ENCODE measurements at places on chromosomes 6 and 20. TPM values are rescaled to one million over a fixed set of nuclear protein-coding genes. Genes with fewer than 3 reads are reported as not detected.

TCP11 gene
- 0.16 TPM for polyA plus RNA-seq

HLA-DMB gene
- polyA plus RNA-seq: 0.28 TPM

VNN1 gene
- not detected for polyA plus RNA-seq

PI16 gene
- 0.67 TPM for polyA plus RNA-seq

CFB gene
- 21.7 TPM for polyA plus RNA-seq

AIF1 gene
- not detected for polyA plus RNA-seq

SPTLC3 gene
- polyA plus RNA-seq: 4.0 TPM

POM121L2 gene
- polyA plus RNA-seq: not detected

LST1 gene
- polyA plus RNA-seq: not detected

NR2E1 gene
- not detected for polyA plus RNA-seq

APOBEC2 gene
- polyA plus RNA-seq: not detected

DNA sequence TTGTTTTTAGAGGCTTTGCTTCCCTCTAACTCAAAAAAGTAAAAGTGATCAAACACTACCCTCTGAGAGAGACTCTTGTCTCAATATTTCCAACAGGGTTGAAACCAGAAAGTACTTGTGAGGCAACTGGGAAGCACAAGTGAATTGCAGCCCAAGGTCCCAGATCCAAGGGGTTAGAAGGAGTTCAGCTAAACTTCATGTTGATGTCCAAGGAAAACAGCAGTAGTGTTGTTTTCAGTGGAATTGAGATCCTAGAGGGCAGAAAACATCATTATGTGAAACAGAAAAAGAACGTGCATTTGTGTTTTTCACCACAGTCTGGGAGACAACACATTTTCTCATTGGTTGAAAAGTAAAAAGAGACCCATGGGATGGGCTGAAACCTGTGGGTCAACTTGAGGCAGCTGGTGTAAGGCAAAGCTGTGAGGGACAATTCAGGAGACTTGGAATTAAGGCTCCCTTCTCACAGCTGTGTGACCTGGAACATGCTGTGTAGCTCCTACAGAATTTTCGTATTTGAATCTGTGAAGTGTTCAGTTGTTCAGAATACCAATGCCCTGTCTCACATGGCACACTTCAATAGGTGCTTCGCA lies 508.3 kb downstream of the BMP2 start:
- H3K36me3 ChIP-seq: no peaks in the 10 kb centered on the region
- no peak overlapping the region for H3K27ac ChIP-seq
- no peak overlapping the region for H3K4me3 ChIP-seq
- H3K27me3 ChIP-seq: no peaks in the 10 kb centered on the region

DNA sequence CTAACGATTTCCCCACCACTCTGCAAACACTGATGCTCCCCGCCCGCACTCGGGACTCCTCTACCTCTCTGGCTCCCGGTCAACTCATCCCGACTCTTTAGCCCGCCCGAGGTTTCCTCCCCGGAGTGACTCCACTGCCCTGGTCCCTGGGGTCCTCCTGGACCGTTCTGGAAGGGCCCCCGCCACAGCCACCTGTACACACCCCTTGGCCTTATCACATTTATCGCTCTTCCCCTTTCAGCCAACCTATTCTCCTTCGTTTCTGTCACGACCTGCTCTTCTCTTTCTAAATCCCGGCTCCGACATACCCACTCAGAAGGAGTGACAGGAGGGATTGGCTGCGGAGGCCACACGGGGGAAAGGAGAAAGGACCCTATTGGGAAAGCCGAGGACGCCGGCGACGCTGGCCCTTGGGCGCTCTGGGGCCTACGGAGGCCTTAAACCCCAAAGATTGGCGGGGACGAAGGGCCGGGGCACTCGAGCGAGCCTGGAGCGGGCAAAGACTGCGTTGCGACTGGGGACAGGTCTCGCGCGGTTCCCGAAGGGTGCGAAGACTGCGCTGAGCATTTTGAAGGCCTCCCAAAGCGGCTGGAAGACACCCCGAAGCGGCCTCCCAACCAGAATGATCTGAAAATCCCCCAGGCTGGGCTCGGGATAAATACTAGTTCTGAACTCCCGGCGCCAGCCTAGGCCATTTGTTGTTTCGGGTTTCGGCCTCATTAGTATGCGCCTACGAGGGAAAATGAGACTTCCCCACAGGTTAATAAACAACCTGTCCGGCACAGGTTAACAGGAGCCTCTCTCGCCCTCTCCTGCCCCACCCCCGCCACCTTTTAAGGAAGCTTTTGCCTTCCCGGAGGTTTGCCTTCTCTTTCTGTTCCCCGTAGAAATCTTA lies 9.2 kb downstream of the SIM1 start:
- H3K27ac ChIP-seq: no peak overlapping the region
- no peaks in the 10 kb centered on the region for H3K4me1 ChIP-seq
- H3K36me3 ChIP-seq: no peaks in the 10 kb centered on the region
- H3K4me3 ChIP-seq: no peak overlapping the region

DNA sequence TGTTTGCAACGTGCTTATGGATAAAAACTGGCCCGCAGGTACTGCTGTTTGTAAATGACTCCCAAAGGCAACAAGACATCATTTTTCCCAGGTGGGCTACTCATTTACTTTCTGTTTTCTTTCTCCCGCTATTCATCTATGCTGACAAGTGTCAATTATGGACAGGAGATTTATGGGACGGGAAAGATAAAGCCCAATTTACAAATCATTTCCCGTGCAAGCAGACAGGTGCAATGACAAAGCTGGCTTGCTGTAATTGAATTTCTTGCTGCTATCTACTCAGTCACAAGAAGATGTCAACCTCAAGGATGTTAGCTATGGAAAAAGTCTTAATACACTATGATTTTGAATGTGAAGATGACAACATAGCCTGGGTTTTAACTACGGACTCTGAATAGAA lies 125.5 kb downstream of the EPHA7 start:
- H3K4me3 ChIP-seq: no peak overlapping the region
- H3K36me3 ChIP-seq: no peaks in the 10 kb centered on the region
- no peak for DNase-seq
- H3K27ac ChIP-seq: no peak overlapping the region
- H3K27me3 ChIP-seq: no peaks in the 10 kb centered on the region
- no peaks in the 10 kb centered on the region for H3K4me1 ChIP-seq

- no peaks in the 10 kb centered on the region for H3K27me3 ChIP-seq
- no peak overlapping the region for H3K4me3 ChIP-seq
- peaks cover 11% of the 10 kb centered on the region for H3K4me1 ChIP-seq
- H3K36me3 ChIP-seq: no peaks in the 10 kb centered on the region
Observed at GRCh38 chr6:16446273-16446672, 207.9 kb downstream of the GMPR start.

- peaks cover 2% of the 10 kb centered on the region for H3K27me3 ChIP-seq
- no peak overlapping the region for H3K4me3 ChIP-seq
- DNase-seq: peak; percentile 38
- H3K4me1 ChIP-seq: no peaks in the 10 kb centered on the region
Observed at GRCh38 chr6:431986-432385, 40.4 kb downstream of the IRF4 start.

- no peak overlapping the region for H3K4me3 ChIP-seq
- no peaks in the 10 kb centered on the region for H3K27me3 ChIP-seq
Observed at GRCh38 chr6:35061651-35062410, 79.3 kb downstream of the TCP11 start.

GRCh38 chr6:106255306-106255705 lies 70.3 kb downstream of the ATG5 start:
- no peaks in the 10 kb centered on the region for H3K27me3 ChIP-seq
- H3K36me3 ChIP-seq: no peaks in the 10 kb centered on the region
- no peak overlapping the region for H3K27ac ChIP-seq
- DNase-seq: no peak

DNA sequence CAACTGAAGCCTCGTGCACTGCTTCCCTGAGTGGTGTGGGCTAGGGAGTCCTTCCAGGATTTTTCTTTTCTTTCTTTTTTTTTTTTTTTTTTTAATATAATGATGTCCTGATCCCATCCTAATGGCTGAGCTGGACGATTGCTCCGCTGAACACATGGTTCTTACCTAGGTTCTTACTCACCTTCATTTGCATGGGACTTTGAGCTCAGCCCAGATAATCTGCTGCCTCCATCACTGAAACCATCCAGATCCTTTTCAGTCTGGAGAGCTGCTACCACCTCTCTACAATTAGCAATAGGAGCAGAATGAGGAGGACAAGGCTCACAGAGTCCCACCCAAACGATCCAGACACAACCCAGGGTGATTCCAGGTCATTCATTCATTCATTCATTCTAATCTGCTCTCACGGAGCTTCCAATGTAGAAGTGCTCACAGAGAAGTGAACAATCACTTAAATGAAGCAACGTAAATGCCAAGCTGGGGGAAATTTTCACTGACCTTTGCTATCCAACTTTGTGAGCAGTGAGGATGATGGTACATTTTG lies 246.3 kb upstream of the RREB1 start:
- no peaks in the 10 kb centered on the region for H3K36me3 ChIP-seq
- H3K4me1 ChIP-seq: peaks cover 2% of the 10 kb centered on the region
- no peak overlapping the region for H3K27ac ChIP-seq
- DNase-seq: no peak
- no peak overlapping the region for H3K4me3 ChIP-seq
- H3K27me3 ChIP-seq: no peaks in the 10 kb centered on the region

DNA sequence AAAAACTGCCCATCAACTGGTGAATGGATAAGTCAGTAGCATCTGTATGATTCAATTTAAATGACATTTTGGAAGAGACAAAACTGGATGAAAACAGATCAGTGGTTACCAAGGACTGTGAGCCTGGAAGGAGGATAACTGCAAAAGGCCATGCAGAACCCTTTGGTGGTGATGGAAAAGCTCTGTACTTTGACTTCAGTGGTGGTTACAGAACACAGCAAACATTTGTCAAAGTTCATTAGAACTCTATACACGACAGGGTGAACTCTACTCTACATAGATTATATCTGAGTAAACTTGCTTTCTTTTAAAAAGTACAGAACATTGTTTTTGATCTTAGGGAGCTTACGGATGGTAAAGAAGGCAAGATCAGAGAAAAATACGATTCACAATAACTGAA lies 111.9 kb upstream of the HTR1E start:
- H3K4me1 ChIP-seq: no peaks in the 10 kb centered on the region
- H3K27me3 ChIP-seq: no peaks in the 10 kb centered on the region
- no peak for DNase-seq
- H3K36me3 ChIP-seq: no peaks in the 10 kb centered on the region

GRCh38 chr20:12056839-12057238 lies 139.1 kb downstream of the BTBD3 start:
- H3K27me3 ChIP-seq: no peaks in the 10 kb centered on the region
- H3K36me3 ChIP-seq: no peaks in the 10 kb centered on the region
- DNase-seq: no peak
- no peak overlapping the region for H3K27ac ChIP-seq
- no peaks in the 10 kb centered on the region for H3K4me1 ChIP-seq

GRCh38 chr6:148535976-148536375 lies 193.3 kb downstream of the SASH1 start:
- H3K27me3 ChIP-seq: no peaks in the 10 kb centered on the region
- H3K4me1 ChIP-seq: peaks cover 11% of the 10 kb centered on the region
- no peak overlapping the region for H3K4me3 ChIP-seq
- peaks cover 29% of the 10 kb centered on the region for H3K36me3 ChIP-seq
- no peak overlapping the region for H3K27ac ChIP-seq
- DNase-seq: peak; percentile 52

GRCh38 chr6:89372506-89372901 lies 20.0 kb upstream of the UBE2J1 start:
- H3K27me3 ChIP-seq: no peaks in the 10 kb centered on the region
- H3K36me3 ChIP-seq: no peaks in the 10 kb centered on the region
- H3K27ac ChIP-seq: no peak overlapping the region
- no peak for DNase-seq
- H3K4me3 ChIP-seq: no peak overlapping the region
- H3K4me1 ChIP-seq: peaks cover 2% of the 10 kb centered on the region

- no peaks in the 10 kb centered on the region for H3K27me3 ChIP-seq
- H3K4me1 ChIP-seq: no peaks in the 10 kb centered on the region
- H3K27ac ChIP-seq: no peak overlapping the region
- no peaks in the 10 kb centered on the region for H3K36me3 ChIP-seq
- no peak for DNase-seq
Observed at GRCh38 chr20:59737073-59737666, 132.8 kb downstream of the PHACTR3 start.

GRCh38 chr20:24895431-24895830 lies 53.6 kb upstream of the CST7 start:
- no peaks in the 10 kb centered on the region for H3K4me1 ChIP-seq
- H3K27me3 ChIP-seq: no peaks in the 10 kb centered on the region
- DNase-seq: no peak
- no peaks in the 10 kb centered on the region for H3K36me3 ChIP-seq
- no peak overlapping the region for H3K4me3 ChIP-seq
- no peak overlapping the region for H3K27ac ChIP-seq

GRCh38 chr6:13252790-13253189 lies 75.5 kb downstream of the TBC1D7 start:
- no peak overlapping the region for H3K4me3 ChIP-seq
- no peaks in the 10 kb centered on the region for H3K36me3 ChIP-seq
- H3K27ac ChIP-seq: no peak overlapping the region
- no peak for DNase-seq

DNA sequence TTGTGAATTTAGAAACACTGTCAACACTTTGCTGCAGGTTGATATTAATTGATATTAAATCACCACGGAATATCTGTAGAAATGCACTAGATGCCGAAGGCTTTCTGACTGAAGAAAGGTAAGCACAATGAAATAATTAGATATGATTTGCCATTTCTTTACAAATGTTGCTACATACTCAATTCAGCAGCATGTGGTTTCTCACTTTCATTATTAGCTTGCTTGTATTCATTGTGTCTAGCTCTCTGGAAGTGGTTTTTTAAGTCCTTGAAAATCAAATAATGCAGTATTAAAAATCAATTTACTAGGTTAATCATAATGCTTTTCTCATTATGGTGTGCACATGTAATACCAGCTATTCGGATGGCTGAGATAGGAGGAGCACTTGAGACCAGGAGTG lies 231.3 kb upstream of the MARCKS start:
- no peak for DNase-seq
- H3K4me1 ChIP-seq: no peaks in the 10 kb centered on the region
- no peak overlapping the region for H3K27ac ChIP-seq
- no peak overlapping the region for H3K4me3 ChIP-seq
- H3K36me3 ChIP-seq: peaks cover 1% of the 10 kb centered on the region
- no peaks in the 10 kb centered on the region for H3K27me3 ChIP-seq

- no peak overlapping the region for H3K27ac ChIP-seq
- H3K27me3 ChIP-seq: no peaks in the 10 kb centered on the region
- no peaks in the 10 kb centered on the region for H3K36me3 ChIP-seq
- no peaks in the 10 kb centered on the region for H3K4me1 ChIP-seq
- no peak overlapping the region for H3K4me3 ChIP-seq
Observed at GRCh38 chr6:111711984-111712752, 106.5 kb upstream of the TRAF3IP2 start.

GRCh38 chr6:4313044-4313686 lies 177.8 kb upstream of the ECI2 start:
- H3K27ac ChIP-seq: peak overlapping the region; percentile 74
- no peaks in the 10 kb centered on the region for H3K27me3 ChIP-seq
- peak; percentile 88 for DNase-seq
- H3K4me3 ChIP-seq: no peak overlapping the region

GRCh38 chr6:90285042-90285481 lies 11.6 kb downstream of the BACH2 start:
- H3K4me1 ChIP-seq: peaks cover 2% of the 10 kb centered on the region
- H3K4me3 ChIP-seq: peak overlapping the region; percentile 29
- H3K36me3 ChIP-seq: no peaks in the 10 kb centered on the region
- peak overlapping the region; percentile 76 for H3K27ac ChIP-seq
- DNase-seq: peak; percentile 31

Measured in fibroblast of lung (primary cell).